ENCODE measurements at places on chromosomes 11 and 22. TPM values are rescaled to one million over a fixed set of nuclear protein-coding genes. Genes with fewer than 3 reads are reported as not detected.

APOL2 gene
- total RNA-seq = 5.0 TPM

NNMT gene
- 2.8 TPM for total RNA-seq

MPPED2 gene
- 137 TPM for total RNA-seq

NLRP6 gene
- not detected for total RNA-seq

DEFB131B gene
- total RNA-seq = not detected

PSMA1 gene
- 115 TPM for total RNA-seq

CD3G gene
- not detected for total RNA-seq

SAMM50 gene
- total RNA-seq = 33.2 TPM

HIC2 gene
- total RNA-seq = 17.8 TPM

FAM83F gene
- total RNA-seq = 0.63 TPM

P2RY2 gene
- total RNA-seq = not detected

NARS2 gene
- total RNA-seq = 39.1 TPM

IMMP1L gene
- 45.1 TPM for total RNA-seq

SLC5A4 gene
- total RNA-seq = 0.31 TPM

EMID1 gene
- 45.4 TPM for total RNA-seq

SAA4 gene
- total RNA-seq = not detected

CBLIF gene
- not detected for total RNA-seq

PHOX2A gene
- not detected for total RNA-seq

NXPE1 gene
- not detected for total RNA-seq

CAPN1 gene
- total RNA-seq = 65.7 TPM

GLB1L2 gene
- 2.2 TPM for total RNA-seq

HSPB2 gene
- total RNA-seq = not detected

CDKN1C gene
- 21.3 TPM for total RNA-seq

CCS gene
- 36.9 TPM for total RNA-seq

PIWIL4 gene
- total RNA-seq = 13.8 TPM

PGA5 gene
- total RNA-seq = not detected

GAB4 gene
- not detected for total RNA-seq

FUT4 gene
- 9.7 TPM for total RNA-seq

ACAT1 gene
- 106 TPM for total RNA-seq

MAP6 gene
- total RNA-seq = 137 TPM

CBX7 gene
- 12.5 TPM for total RNA-seq

TIMP3 gene
- 9.4 TPM for total RNA-seq

MAJIN gene
- not detected for total RNA-seq

OR52H1 gene
- 3.8 TPM for total RNA-seq

EHF gene
- total RNA-seq = not detected

AP2A2 gene
- total RNA-seq = 82.0 TPM

HBG1 gene
- total RNA-seq = 0.63 TPM

PRSS23 gene
- 10.3 TPM for total RNA-seq

IPO7 gene
- total RNA-seq = 241 TPM

RTN3 gene
- total RNA-seq = 319 TPM

KDM4E gene
- total RNA-seq = not detected

MMP13 gene
- not detected for total RNA-seq

COMT gene
- total RNA-seq = 36.9 TPM

TMPRSS5 gene
- total RNA-seq = 4.1 TPM

NAALAD2 gene
- 9.1 TPM for total RNA-seq
